ENCODE measurements at places on chromosomes 2 and 18.

GRCh38 chr2:121288454-121289231 is 3.6 kb upstream of the TFCP2L1 start:
- DNase-seq = no peak

- no peak for DNase-seq
Measured at GRCh38 chr18:13270279-13270855, 51.8 kb downstream of the LDLRAD4 start.

DNA sequence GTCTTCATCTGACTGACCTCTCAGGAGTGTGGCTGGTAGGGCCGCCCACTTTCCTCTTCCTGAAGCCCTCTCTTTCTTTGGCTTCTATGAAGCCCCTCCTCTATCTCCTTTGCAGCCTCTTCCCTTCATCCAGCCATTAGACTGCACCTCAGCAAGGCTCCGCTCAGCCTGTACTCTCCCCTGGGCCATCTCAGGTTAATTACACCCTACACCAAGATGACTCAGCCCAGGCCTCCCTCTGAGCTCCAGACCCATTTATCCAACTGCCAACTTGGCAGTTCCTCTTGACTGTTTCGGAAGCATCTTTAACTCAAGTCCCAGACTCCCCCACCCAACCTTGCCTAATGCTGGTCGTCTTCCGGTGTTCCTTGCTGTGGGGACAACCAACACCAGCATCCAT is 5.8 kb upstream of the WNT6 start:
- no peak for DNase-seq

DNA sequence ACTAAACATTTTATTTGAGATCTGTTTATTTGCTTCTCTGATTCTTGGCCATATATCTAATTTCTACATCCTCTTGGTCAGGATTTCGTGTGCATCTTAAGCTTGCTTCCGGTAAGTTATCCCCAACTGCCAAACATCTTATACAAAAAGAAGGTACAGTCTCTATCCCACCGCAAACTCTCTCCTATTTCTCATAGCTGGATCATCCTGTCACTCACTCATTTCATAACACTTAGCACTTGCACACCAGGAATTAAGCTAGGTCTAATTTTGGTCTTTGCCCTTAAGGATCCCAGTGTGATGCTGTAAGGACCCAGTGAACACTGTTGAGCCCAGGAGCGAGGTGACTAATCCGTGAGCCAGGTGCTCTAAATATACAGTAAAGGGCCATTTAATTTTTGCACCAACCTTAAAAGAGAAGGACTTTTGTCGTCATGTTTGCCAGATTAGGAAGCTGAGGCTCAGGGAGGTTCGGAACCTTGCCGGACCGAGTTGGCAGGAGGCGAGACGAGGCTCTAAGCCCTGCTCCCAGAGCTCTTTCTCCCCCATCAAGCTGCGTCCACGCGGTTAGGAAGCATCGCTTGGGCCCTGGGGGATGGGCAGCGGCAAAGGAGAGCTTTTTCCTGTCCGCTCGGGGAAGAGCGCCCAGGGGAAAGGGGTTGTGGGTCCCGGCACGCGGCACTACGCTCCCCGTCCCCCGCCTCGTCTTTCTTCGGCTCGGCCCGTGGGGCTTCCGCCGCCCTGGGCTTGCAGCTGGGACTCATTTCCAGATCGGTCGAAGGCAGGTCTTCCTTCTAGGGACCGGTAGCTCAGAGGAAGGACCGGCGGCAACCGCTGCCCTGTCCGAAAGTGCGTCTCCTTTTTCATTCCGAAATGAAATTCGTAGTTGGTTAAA is 4.1 kb upstream of the ITPRIPL1 start:
- DNase-seq = no peak

DNA sequence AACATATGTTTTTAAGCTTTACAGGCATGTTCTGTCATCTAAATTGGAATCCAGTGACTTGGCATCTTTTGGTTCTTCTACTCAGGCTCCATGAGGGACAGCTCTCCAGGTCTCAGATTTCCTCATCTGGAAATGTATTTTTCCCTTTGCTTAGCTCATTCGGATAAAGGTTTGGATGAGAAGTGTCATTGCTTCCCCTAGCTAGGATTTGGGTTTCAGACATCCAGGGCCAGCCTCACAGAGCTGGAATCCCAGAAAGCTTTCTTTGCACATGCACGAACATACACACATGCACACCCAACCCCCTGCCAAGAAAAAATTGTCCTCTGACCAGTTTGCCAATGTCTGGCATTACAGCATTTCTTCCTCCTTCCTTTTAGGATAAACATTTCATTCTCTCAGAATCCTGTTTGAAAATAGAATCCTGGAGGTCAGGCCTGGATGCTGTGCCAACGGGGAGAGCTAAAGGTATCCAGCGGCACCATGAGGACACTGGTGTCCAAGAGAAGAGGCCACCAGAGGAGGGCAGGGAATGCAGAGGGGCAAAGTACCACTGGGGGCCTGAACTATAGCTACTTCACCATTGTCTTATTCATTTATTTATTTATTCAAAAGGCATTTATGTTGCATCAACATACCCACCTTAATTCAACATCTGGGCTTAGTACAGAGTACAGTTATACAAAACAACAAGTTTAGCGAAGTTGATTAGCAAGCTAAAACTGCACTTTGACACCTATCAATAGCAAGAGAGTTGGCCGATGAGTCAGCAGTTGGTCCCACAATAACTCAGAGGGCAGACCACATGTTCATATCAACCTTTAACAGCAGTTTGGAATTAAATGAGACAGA is 97.9 kb upstream of the ATL2 start:
- no peak for DNase-seq

GRCh38 chr18:32598144-32598543 is 127.5 kb upstream of the GAREM1 start:
- DNase-seq = no peak

DNA sequence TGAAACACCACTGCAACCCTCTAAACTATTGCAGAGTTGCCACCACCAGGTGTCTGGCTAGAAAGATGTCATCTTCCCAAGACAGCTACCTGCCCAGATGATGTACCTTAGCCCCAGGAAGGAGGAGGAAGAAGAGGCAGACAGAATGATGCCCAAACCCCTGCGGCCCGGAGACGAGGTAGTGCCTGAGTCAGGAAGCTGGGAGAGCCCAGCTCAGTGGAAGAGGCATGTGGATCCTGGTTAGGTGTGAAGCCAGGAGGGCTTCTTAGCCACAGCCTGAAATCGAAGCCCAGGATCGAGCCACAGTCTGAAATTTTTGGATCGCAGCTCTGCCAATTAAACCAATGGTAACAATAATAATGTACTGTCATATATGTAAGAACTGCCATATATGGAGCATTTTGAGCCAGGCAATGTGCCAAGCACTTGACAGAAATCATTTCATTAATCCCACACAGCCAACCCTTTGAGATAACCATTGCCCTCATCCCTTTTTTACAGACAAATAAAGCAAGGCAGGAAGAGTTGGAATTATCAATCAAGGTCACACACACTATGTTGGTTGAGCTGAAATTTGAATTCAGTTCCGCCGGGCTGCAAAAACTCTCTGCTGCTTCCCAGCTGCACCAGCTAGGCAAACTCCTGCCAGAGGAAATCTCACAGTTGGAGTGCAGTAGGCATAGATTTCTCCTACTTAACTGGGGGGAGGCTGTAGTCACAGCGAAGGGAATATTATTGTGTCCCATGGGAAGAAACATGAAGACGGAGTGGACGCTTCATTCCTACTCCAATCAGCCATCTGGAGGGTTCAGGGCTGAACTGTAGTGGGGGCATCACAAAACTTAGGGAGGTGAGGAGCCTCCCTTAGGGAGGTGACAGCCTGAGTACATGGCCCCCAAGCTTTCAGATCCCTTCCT is 19.4 kb upstream of the CYP1B1 start:
- DNase-seq = no peak

DNA sequence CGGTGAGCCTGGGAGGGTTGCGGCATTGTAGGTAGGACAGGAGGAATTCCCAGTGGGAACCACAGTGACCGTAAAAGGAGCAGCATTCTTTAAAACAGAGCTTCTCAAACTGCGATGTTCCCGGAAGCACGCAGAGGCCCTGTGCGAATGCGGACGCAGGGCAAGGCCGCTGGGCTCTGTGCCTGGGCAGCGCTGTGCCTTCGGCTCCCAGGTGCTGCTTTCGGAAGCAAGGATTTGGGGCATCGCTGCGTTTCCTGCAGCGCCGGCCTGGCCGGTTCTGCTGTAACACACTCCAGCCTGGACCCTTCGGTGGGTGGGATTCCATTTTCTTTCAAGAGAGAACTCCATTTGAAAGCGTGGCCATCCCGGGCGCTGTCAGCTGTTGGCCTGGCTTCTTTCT is 118.6 kb downstream of the PTGR3 start:
- no peak for DNase-seq

DNA sequence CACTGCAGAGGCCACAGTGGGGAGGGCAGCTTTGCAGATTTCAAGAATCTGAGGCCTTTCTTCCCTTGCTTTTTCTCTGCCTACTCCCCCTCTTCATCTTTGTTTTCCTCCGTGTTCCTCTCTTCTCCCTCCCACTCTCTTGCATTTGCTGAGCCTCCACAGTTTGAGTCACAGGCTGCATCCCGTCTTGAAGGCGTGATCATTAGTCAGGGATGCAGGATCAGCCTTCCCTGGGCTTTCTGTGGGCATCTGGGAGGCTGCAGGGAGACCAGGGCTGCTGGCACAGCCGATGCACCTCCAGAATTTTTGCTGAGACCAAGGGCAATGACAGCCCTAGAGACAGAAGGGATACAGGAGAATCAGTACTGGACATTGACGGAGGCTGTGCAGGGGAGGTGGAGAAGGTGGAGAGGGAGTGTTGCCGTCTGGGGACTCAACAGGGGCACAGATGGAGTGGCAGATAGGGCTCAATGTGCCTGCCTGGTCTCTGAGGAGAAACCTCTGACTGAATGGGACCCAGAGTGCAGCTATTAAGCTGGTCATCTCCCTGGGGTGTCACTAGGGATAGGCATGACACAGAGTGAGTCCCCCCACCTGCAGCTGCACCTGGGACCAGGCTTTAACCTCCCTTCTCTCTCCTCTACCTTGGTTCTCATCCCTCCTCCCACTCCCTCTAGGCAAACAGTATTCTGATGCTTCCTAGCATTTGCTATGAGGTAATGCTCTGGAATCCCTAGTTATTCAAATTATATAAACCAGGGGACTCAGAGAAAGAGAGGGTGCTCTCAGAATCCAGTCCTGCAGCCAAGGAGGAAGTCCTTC is 29.0 kb upstream of the DNAJC27 start:
- DNase-seq = no peak

GRCh38 chr2:63614448-63614968 is 25.7 kb downstream of the MDH1 start:
- no peak for DNase-seq

DNA sequence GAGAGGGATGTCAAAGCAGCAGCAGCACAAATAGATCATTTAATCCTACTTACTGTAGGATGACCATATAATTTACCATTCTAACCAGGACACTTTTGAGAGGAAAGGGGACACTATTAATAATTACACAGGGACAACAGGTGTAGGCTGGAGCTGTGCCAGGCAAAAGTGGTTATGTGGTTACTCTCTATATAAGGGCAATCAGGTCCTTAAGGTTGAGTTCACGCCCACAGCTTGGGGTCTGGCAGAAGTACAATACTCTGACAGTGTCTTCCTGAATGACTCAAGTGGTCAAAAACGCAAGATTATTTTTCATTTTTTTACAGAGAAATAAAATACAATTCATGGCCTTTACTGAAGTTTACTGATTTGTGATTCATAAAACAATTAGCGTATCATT is 2.8 kb downstream of the PREPL start:
- peak; percentile 18 for DNase-seq

GRCh38 chr2:128376241-128377041 is 57.8 kb upstream of the HS6ST1 start:
- no peak for DNase-seq

- DNase-seq = no peak
Measured at GRCh38 chr2:231923010-231923344, 3.2 kb downstream of the NPPC start.

DNA sequence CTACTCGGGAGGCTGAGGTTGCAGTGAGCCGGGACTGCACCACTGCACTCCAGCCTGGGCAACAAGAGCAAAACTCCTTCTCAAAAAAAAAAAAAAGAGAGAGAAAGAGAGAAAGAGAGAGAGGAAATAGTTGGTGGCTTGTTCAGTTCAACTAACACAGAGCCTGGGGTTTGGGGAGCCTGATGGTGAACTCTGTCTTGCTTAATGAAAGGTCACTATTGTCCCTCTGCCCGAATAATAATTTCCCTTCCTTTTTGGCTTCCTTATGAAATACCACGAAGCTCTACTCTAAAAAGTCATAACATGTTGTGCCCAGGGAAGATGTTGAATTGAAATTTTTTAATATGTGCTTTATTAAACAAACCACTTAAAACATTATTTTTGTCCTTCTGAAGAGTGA is 17.3 kb downstream of the BCL2 start:
- DNase-seq = no peak

DNA sequence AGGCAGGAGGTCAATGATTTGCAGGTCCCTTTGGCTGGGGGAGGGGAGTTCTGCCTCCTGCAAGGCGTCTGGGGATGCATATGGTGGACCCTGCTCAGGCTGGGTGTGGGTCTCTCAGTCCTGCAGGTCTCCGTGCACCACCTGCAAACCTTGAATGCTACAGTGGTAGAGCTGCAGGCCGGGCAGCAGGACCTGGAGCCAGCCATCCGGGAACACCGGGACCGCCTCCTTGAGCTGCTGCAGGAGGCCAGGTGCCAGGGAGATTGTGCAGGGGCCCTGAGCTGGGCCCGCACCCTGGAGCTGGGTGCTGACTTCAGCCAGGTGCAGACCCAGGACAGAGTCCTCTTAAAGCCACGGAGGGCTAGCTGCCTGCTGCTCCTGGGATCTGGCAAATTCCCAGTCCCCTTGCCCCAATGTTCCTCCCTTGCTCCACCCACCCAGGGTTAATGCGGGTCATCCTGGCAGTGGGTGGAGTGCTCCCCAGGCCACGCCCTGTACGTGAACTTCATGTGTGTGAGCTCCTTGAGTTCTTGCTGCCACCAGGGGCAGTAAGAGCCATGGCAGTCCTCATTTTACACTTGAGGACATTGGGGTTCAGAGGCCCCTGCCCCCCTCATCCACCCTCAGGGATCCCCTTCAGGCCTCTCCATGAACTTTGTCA is 3.1 kb downstream of the PROM2 start:
- DNase-seq = no peak

All from NCI-H187 treated with DMSO at 0.1 percent for 48 hours (cell line).